ENCODE measurements at places on chromosomes 2 and 18.

- peak; percentile 95 for DNase-seq
Measured at GRCh38 chr2:65264821-65265670, 37.4 kb downstream of the ACTR2 start.

DNA sequence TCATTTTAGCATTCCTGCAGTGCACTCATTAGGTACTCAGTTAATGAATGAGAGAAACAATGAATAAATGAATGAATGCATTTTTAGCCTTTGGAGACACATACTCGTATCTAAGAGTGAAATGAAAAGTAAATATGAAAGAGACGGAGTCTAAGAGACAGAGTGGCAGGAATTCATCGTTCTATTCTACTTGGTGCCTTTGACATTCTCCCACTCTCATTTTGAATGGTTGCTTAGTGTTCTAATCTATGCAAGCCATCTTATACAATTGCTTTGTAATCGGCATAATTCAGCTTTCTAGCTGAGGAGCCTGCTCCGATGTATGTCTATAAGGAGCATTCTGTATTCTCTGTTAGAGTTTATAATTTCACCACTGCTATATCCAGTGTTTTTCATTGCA lies 554.9 kb downstream of the PLCL1 start:
- no peak for DNase-seq

DNA sequence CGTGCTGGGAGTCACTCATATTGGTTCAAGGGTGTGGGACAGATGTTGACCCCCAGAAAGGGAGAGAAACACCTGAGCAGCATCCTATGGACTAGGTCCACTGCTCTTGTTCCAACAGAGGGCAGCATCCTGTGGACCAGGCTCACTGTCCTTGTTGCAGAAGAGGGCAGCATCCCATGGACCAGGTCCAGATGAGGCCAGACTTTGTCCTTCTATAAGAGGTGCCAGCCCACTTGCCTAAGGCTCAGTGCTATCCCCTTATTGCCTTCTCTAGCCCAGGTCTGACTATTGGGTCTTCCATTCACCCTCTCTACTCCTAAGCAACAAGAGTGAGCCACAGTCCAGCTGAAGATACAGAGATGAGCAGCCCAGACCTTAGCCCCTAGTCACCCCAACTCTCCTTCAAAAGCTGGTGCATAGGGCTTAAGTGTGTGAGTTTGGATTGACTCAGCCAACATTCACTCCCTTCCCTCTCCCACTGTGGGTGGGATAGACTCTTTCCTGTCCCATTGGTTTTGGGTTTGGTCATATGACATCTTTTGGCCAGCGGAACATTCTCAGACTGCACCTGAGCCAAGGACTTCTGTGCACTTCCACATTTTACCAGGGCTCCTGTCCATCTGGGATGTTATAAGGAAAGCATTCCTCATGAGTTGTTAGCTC lies 132.4 kb upstream of the GPC1 start:
- DNase-seq = no peak

GRCh38 chr2:129922571-129923264 lies 56.7 kb upstream of the RAB6C start:
- DNase-seq = no peak

- peak; percentile 39 for DNase-seq
Measured at GRCh38 chr18:44548291-44549221, 132.1 kb upstream of the SETBP1 start.

GRCh38 chr18:32083781-32084180 lies 7.9 kb upstream of the RNF138 start:
- no peak for DNase-seq

Data from choroid plexus epithelial cell (primary cell).